Esophagus mucosa (tissue), 1 donor: ENCODE measurements at places on chromosomes 4 and X.
A peak's percentile ranks its signal among the peaks of the same experiment; 100 is the strongest.

DNA sequence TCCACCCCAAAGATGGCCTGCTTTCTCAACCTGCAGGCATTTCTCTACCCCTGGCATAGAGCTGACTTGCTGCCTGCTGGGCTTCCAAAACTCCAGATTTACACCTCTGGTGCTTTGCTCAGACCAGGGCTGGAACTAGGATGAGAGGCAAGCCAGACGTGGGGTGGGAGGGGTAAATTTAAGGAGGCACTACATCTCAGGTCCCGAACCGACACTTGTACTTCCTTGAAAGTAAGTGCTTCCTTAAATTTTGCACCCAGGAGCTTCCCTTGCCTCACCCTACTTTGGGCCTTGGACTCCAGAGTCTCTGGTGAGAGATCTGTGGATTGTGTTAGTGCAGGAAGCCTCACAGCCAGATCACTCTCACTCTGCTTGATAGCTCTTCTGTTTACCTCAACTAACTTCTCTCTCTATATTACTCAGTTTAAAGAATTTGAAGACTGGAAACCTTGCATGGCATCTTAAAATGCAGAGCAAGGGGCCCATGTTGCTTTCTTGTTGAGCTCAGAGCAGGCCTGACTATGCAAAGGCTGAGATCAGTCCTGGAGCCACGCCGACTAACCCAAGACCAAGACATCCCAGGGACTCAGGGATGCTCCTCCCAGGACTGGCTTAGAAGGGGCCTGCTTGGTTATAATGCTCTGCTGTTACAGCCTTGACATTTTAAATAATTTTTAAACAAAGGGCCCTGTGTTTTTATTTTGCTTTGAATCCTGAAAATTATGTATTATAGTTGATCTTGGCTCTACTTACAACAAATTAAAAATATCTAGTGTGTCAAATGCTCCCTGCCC is 145.0 kb upstream of the LEF1 start:
- no peak for ATAC-seq

GRCh38 chr4:72313121-72313520 is 255.9 kb downstream of the ADAMTS3 start:
- peak; percentile 37 for ATAC-seq

DNA sequence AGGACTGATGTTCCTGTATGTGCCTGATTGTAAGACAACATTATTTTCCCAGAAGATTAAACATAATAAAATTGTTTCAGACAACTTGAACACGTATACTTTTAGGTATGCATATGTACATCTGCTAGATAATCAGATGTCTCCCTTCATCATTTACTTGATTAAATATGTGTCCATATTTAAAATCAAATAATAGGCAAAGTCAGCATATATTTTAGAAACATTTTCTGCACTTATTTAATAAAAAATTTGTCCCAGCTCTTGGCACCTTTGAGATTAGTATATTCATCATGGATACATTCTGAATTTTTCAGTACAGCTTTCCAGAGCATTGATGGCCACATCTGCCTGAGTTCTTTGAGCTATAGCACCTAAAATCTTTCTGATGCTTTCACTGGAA is 106.0 kb downstream of the ARHGAP10 start:
- no peak for ATAC-seq

GRCh38 chrX:71160475-71160874 is 15.8 kb downstream of the NLGN3 start:
- no peak for ATAC-seq

GRCh38 chr4:72457158-72457557 is 111.9 kb downstream of the ADAMTS3 start:
- no peak for ATAC-seq

DNA sequence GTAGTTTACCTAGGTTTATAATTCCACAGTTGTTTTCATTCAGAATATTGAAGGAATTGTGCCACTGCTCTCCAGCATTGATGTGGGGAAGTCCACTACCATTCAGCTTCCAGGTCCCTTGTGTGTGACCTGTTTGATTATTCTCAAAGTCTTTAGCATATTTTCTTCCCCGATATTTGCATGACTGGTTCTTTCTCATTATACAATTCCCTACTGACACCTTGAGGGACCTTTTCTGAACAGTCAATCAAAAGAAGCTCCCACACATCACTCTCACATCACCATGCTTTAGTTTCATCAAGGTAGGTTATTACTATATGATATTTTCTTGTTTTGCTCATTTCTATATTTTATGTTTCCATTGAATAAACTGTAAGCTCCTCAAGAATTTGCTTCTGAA is 44.1 kb downstream of the SLC39A8 start:
- ATAC-seq, result no peak

- no peak for ATAC-seq
Measured at GRCh38 chrX:1686642-1687041, 71.8 kb downstream of the ASMT start.

DNA sequence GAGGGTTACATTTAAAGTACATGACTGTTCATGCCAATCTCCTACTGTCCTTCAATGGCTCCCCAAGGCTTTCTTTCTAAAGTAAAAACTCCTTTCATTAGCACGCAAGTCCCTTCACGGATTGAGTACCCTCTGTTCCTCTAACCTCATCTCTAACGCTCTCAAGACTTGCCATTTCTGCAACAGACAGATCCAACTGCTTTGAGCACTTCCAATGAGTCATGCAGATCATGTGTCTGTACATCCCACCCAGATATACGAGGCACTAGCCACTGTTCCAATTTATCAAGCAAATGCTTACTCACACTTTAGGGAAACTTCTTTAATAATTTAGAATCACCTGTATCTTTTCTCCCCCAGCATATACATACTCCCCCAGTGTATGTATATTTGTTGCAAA is 332.5 kb upstream of the ZFP42 start:
- ATAC-seq, result no peak

GRCh38 chr4:56330691-56331090 is 56.6 kb downstream of the AASDH start:
- no peak for ATAC-seq

- no peak for ATAC-seq
Measured at GRCh38 chrX:68631336-68631735, 16.1 kb upstream of the STARD8 start.

DNA sequence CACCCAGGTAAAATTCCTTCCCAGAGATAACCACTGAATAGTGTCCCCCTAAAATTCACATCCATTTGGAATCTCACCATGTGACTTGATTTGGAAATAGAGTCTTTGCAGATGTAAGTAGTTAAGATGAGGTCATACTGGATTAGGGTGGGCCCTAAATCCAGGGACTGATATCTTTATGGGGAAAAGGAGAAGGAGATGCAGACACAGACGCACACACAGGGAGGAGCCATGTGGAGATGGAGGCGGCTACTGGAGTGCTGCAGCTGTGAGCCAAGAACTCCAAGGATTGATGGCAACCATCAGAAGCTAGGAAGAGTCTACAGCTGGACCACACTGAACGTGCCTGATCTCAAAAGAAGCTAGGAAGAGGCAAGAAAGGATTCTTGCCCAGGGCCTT is 96.6 kb upstream of the SRD5A3 start:
- no peak for ATAC-seq

GRCh38 chrX:872090-872489 is 241.5 kb downstream of the SHOX start:
- no peak for ATAC-seq

- no peak for ATAC-seq
Measured at GRCh38 chrX:24603191-24603590, 44.0 kb downstream of the PCYT1B start.

DNA sequence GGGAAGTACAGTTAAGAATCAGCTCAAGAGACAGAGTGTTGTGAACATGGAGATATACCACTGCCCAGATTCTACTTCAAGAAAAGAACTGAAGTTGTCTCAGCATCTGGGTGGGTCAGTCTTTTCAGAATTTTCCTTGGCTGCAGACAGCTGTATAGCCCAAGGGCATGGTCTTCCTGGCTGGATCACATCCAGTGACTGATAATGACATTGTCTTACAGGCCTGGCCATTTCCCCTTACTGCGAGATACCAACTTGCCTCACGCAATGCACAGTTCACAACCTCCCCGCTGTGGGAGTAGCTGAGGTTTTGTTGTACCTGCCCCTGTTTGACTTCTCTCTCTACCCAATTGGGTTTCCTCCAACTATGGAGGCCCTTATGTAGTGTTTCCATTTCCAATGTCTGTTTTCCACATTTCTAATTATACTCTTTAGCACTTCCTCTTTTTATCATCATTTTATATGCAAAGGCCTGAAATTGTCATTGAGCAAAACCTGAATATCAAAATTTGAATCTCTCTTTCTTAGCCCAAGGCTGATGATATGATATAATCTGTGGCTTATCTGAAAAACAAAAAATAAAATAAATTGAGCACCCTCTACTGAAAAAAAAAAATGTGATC is 209.1 kb downstream of the NAF1 start:
- no peak for ATAC-seq

DNA sequence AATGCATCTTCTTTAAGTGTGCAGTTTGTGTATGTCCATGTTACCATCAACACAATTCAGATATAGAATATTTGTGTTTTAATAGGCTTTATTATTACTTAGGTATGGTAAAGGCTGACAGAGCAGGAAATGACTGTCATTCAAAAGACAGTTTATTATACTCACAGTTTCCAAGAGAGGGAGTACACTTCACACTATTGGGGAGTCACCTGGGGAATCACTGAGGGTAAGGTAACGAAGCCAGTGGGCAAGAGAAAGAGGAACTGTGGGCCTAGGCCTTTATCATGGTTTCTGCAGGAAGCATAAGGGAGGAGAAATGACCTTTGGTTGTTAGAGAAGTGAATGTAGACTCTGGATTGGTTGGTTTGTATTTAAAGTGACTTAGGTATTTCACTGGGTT is 235.1 kb upstream of the HCCS start:
- ATAC-seq, result no peak

GRCh38 chr4:110106931-110107296 is 91.5 kb downstream of the ELOVL6 start:
- peak; percentile 38 for ATAC-seq

DNA sequence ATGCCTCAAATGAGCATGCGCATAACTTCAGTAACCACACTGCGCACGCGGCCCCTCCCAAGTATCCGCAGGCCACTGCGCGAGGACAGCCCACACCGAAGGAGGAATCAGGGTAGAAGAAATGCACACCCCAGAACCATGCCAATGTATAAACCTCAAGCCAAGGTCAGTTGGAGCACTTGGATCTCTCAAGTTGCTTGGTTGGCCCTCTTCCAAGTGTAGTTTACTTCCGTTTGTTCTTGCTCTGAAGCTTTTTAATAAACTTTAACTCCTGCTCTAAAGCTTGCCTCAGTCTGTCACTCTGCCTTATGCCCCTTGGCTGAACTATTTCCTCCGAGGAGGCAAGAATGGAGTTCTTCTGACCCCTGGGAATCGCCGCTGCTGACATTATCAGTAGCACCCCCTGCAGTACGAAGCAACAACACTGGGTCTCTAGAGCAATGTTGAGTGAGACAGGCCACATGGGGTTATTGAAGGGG is 22.0 kb upstream of the SPINK2 start:
- no peak for ATAC-seq

DNA sequence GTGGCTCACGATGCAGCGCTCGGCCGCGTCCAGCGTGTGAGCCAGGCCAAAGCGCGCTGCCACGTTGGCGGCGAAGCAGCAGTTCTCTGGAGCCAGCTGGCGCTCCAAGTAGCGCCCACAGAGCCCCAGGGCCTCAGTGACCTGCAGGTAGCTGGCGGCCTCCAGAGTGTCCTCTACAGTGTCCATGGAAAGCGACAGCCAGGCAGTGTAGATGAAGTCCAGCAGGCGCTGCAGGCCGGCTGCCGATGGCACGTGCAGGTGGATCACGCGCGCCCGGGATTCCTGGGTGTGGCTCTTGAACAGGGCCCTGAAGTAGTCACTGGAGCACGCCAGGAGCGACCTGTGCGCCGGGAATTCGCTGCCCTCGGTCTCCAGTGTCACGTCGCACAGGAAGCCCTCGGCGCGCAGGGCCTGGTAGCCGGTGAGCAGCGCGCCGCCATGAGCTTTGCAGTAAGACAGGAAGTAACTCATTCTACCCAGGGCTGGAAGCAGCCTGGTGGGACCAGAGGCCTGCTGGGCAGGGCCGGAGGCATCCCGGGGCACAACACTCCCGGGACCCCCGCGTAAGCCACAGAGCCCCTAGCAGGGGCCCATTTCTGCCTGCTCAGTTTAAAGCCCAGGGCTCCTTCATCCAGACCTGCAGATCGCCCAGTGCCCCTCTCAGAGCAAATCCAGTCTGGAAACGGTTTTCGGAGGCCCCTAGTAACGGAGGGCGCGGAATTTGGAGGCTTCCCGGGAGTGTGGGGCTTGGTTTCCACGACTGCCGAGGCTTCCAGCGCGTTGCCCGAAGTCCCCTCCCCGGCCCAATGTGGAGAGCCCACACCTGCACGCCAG is 595 bp downstream of the KLHL34 start:
- ATAC-seq, result no peak

DNA sequence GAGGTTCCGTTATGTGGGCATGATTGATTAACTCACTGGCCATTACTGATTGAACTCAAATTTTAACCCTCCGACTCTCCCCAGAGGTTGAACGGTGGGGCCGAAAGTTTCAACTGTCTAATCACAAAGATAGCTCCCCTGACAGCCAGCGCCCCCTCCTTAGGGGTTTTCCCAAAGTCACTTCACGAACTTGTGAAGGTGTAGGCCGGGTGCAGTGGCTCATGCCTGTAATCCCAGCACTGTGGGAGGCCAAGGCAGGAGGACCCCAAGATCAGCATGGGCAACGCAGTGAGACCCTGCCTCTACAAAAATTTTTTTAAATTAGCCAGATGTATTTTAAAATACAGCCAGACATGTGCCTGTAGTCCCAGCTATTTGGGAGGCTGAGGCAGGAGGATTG is 39.8 kb upstream of the RBM47 start:
- ATAC-seq, result no peak

- no peak for ATAC-seq
Measured at GRCh38 chr4:72791054-72791453, 222.0 kb upstream of the ADAMTS3 start.

- no peak for ATAC-seq
Measured at GRCh38 chrX:11461201-11462001, 168.2 kb downstream of the AMELX start.

GRCh38 chrX:6464726-6465125 is 70.2 kb downstream of the VCX3A start:
- ATAC-seq, result peak; percentile 33

GRCh38 chr4:64539234-64539849 is 130.1 kb upstream of the TECRL start:
- peak; percentile 75 for ATAC-seq

GRCh38 chr4:78864405-78865024 is 74.7 kb downstream of the PAQR3 start:
- ATAC-seq, result peak; percentile 74

GRCh38 chr4:28481565-28481964 is 1620.9 kb downstream of the STIM2 start:
- no peak for ATAC-seq

GRCh38 chrX:108590496-108590895 is 145.9 kb downstream of the IRS4 start:
- no peak for ATAC-seq
